ENCODE measurements at places on chromosomes 1 and 21.

- no peak for DNase-seq
Observed at GRCh38 chr1:211753649-211754251, 76.8 kb downstream of the LPGAT1 start.

DNA sequence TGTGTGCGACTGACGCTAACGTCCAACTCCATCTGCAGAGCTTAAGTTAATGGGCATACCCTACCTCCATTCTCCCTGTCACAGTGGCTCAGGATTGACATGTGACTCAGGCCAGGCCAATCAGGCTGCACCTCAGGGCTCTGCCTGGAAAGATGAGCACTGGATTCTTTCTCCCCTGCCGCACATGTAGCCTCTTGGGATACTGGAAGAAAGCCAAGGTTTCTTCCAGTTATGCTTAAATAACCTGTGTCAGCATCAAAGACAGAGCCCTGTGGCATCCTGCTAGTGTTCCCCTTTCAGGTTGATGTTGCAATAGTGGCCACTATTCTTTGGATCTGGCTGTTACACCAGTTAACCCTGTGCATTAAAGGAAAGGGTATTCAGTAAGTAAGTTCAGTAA is 55.0 kb upstream of the SYT6 start:
- no peak for DNase-seq

DNA sequence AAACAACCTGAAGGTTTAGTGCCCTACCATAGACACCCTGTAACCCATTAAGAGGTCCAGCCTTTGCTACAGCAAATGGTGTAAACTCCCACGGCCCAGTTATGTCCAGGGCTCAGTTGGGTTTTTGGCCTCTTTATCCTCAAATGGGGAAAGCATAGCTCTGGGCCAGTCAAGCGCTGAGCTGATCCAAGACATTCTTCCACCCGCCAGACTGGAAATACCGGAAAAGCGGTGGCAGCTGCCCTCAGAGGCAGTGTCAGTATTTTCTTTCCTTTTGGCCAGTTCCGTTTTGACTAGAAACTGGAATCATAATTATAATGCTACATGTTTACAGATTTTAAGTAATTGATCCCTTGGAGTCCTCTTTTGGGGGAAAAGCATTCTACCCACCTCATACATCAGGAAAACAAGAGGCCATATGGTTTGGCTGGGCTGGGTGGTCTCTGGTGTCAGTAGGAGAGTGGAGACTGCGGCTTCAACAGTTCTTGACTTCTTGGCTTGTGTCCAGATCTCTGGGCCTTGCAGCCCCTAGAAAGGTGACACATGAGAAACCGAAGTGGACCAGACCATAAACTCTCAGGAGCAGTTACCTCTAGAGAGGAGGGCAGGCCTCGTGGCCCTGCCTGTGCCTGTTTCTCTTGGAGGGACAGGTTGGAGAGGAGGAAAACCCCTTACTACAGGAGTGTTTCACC is 30.2 kb upstream of the CLDN14 start:
- DNase-seq, result no peak

DNA sequence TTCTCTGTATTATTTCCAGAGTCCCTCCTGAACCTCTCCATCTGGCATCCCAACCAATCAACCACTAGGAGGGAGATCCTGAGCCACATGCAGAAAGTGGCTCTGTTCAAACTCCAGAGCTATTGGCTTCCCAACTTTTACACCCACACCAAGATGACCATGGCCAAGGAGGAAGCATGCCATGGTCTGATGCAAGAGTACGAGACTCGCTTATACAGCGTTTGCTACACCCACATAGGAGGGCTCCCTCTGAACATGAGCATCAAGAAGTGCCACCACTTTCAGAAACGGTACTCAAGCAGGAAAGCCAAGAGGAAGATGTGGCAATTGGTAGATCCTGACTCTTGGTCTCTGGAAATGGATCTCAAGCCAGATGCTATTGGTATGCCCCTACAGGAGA is 23.6 kb downstream of the RGSL1 start:
- DNase-seq, result no peak

GRCh38 chr1:242784084-242784483 is 259.6 kb upstream of the PLD5 start:
- DNase-seq, result no peak

- DNase-seq, result no peak
Observed at GRCh38 chr1:31707711-31708110, 3.9 kb upstream of the COL16A1 start.

- DNase-seq, result peak; percentile 100
Observed at GRCh38 chr1:42766741-42767509, at the start of the genes C1orf50 and P3H1. Gene C1orf50 (plus strand): TSS chr1:42767249. CDS start chr1:42767312, 63 bp downstream. Gene P3H1 (minus strand): TSS chr1:42767028. CDS start chr1:42766971, 57 bp downstream.

GRCh38 chr1:203671047-203671446 is 44.4 kb downstream of the ATP2B4 start:
- no peak for DNase-seq

DNA sequence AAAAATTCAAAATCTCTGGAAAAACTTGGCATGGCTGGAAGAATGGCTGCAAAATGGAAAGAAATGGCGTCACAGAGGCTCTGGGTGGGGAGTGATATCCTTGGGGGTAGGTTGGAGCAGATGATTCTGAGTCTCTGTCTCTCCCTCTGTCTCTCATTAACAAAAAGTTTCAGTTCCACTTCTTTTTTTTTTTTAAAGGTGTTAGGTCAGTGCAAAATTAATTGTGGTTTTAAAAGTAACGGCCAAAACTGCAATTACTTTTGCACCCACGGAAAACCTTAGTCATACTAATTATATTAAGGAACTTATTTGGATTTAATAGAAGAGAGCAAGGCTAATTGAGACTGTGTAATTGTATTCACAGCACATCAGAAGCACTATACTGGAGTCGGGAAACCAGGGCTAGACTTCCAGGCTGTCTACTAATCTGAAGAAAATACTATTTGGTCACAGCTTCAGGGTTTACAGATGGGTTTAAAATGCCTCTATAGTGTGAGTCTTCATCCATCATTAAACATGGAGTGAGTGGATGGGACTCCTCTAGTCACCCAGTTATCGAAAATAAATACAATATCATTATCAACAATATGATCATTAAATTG is 289.1 kb upstream of the PLD5 start:
- DNase-seq, result no peak

DNA sequence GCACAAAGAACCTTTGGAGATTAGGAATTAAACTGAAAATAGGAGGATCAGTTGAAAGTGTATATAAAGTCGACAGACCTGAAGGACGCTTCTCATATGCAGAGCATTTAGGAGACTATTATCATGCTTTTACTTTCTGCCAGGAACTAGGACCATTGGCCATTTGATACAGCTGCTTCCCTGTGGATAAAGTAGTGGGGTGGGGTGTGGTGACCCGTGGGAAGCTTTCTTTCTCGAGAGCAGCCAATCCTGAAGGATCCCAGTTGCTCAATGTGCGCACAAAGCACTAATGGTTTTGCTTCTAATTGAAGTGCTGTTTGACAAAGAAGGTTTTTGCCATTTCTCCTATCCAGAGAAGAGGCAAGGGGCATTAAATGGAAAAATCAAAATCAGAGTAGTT is 14.9 kb upstream of the CD55 start:
- no peak for DNase-seq

GRCh38 chr21:43581453-43581852 is 77.8 kb downstream of the HSF2BP start:
- no peak for DNase-seq

- no peak for DNase-seq
Observed at GRCh38 chr1:86596741-86597290, 49.9 kb downstream of the CLCA4 start.

- DNase-seq, result no peak
Observed at GRCh38 chr1:7538849-7539768, 232.0 kb upstream of the VAMP3 start.

- no peak for DNase-seq
Observed at GRCh38 chr1:40985875-40986274, 6.4 kb downstream of the CTPS1 start.

- no peak for DNase-seq
Observed at GRCh38 chr1:19605967-19606366, 38.1 kb upstream of the NBL1 start.

GRCh38 chr1:168328731-168329364 is 48.2 kb downstream of the TBX19 start:
- DNase-seq, result no peak

DNA sequence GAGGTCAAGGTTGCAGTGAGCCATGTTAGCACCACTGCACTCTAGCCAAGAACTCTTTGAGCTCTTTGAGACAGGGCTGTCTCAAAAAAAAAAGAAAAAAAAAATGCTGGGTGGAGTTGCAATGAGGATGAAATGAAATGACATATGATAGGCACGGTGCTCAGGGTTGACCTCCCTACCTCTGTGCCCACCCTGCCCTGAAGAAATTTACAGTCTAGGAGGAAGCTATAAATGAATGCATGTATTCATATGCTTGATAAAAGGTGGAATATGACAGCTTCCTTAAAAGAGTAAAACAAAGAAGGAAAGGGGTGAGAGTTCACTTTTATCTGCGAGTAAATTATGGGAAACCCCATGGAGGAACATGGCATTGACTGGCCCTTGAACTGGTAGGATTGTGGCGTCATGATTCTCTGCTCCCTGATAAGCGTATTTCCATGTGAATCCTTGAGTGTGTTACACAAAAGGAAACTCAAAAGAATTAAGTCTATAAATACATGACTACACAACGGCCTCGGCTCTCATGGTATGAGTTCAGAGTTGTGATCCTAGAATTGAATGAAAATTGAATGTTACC is 59.0 kb upstream of the RAVER2 start:
- no peak for DNase-seq

DNA sequence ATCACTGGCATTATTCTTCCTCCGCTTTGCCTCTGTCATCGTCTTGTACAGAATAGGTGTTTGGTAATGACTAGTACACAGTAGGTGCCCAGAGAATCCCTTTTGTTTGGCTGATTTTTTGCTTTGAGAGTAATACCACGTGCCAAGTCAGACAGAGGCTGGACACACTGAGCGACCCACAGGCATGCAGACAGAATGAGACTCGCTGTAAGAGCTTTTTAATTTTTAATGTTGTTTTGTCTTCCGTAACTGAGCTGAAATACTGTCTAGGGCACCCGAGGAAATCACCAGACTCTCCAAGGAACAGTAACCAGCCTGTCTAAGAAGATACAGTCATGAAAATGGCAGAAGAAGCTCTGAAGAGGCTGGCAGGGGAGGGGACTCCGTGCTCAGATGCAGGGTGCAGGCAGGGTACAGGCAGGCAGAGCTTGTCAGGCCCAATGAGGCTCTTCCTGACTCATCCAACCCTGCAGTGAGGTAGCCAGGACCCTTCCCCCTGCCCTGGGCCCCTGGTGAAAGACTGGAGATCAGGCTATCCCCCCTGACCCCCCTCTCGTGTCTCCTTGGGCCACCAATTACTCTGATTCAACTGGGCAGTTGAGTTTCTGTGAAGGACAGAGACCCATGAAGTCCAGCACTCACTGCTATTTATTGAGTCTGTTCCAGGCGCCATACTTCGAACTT is 60.1 kb upstream of the ECE1 start:
- no peak for DNase-seq

GRCh38 chr1:60436186-60436585 is 362.6 kb upstream of the C1orf87 start:
- DNase-seq, result no peak

DNA sequence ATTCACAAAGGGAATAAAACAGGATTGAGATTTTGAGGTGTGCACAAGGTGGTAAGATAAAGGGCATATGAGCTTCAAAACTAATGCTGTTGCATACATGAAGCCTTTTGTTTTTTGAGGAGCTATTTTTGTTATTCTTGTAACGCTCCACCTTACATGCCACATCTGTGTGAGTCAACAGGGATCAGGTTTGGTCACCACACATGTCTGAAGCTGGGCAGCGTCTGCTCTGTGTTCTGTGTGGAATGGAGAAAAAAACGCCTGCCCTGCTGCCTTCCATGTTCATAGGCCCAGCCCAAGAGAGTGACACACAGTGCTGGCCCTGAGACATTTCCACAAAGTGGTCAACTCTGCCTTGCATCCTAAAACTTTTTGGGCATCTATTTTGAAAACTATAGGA is 67.7 kb downstream of the MPZL1 start:
- no peak for DNase-seq

DNA sequence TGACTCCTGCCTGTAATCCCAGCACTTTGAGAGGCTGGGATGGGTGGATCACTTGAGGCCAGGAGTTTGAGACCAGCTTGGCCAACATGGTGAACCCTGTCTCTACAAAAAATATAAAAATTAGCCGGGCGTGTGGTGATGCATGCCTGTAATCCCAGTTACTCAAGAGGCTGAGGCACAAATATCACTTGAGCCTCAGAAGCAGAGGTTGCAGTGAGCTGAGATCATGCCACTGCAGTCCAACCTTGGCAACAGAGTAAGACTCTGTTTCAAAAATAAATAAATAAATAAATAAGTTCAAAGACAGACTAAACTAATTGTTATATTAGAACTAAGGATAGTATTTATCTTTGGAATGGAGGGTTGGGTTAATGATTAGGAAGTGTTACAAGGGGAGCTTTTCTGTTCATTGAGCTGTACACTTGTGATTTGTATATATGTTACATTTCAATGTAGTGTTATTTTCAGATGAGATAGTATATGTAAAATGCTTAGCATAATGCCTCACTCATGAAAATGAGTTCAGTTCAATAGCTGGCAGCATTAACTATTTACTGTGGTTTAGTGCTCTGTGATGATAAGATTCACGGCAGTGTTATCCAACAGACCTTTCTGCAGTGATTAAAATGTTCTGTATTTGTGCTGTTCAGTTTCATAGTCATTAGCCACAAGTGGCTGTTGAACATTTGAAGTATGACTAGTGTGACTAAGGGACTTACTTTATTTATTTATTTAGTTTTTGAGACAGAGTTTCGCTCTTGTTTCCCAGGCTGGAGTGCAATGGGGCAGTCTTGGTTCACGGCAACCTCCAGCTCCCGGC is 47.7 kb downstream of the OSBPL9 start:
- DNase-seq, result no peak

DNA sequence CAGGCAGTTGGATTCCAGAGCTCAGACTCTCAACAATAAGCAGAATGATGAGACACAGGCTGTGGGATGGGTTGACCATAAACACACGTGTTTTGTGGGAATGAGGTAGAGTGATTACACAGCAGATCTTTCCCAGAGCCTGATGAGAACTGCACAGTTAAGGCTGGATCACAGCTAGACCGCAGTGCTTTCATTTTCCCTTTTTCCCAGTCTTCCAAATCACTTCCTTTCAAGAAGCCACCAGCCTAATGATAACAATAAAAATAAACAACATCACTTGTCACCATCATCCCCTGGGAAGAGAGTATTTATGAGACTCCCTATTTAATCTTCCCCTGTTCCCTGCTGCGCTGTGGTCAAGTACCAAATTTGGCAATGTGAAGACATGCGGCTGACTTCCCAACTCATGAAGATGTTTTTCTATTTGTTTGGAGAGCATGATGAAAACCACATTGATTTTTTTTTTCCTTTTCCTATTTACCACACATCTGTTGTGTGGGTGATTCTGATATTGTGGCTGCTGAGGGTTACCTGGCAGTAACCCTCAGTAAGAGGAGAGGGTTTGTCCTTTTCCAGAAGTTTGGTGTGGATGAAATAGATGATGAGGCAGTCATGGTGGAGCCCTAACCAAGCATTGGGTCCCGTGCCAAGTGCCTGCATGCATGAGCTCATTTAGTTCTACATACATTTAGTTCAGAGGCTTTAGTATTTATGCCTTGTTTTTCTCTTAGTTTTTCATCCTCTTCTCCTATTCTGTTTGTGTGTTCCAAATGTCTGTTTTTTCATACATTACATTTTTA is 248.9 kb upstream of the HOOK1 start:
- no peak for DNase-seq
